ENCODE measurements at places on chromosomes 13 and 19.

GRCh38 chr13:75690607-75691006 lies 54.5 kb downstream of the LMO7 start:
- no peak overlapping the region for H3K4me3 ChIP-seq
- DNase-seq: no peak
- H3K36me3 ChIP-seq: no peaks in the 10 kb centered on the region
- no peaks in the 10 kb centered on the region for H3K4me1 ChIP-seq

- H3K27me3 ChIP-seq: peaks cover 6% of the 10 kb centered on the region
- DNase-seq: no peak
- no peaks in the 10 kb centered on the region for H3K36me3 ChIP-seq
- no peak overlapping the region for H3K27ac ChIP-seq
Measured at GRCh38 chr13:30051531-30052060, 201.2 kb upstream of the UBL3 start.

- H3K4me3 ChIP-seq: no peak overlapping the region
- no peak for DNase-seq
- H3K27me3 ChIP-seq: peaks cover 5% of the 10 kb centered on the region
- H3K36me3 ChIP-seq: no peaks in the 10 kb centered on the region
Measured at GRCh38 chr13:75023609-75024008, 458.4 kb downstream of the TBC1D4 start.

GRCh38 chr13:43107780-43108179 lies 84.4 kb downstream of the DNAJC15 start:
- H3K36me3 ChIP-seq: no peaks in the 10 kb centered on the region
- no peak overlapping the region for H3K27ac ChIP-seq
- H3K4me1 ChIP-seq: no peaks in the 10 kb centered on the region
- H3K4me3 ChIP-seq: no peak overlapping the region
- no peaks in the 10 kb centered on the region for H3K27me3 ChIP-seq
- DNase-seq: no peak

DNA sequence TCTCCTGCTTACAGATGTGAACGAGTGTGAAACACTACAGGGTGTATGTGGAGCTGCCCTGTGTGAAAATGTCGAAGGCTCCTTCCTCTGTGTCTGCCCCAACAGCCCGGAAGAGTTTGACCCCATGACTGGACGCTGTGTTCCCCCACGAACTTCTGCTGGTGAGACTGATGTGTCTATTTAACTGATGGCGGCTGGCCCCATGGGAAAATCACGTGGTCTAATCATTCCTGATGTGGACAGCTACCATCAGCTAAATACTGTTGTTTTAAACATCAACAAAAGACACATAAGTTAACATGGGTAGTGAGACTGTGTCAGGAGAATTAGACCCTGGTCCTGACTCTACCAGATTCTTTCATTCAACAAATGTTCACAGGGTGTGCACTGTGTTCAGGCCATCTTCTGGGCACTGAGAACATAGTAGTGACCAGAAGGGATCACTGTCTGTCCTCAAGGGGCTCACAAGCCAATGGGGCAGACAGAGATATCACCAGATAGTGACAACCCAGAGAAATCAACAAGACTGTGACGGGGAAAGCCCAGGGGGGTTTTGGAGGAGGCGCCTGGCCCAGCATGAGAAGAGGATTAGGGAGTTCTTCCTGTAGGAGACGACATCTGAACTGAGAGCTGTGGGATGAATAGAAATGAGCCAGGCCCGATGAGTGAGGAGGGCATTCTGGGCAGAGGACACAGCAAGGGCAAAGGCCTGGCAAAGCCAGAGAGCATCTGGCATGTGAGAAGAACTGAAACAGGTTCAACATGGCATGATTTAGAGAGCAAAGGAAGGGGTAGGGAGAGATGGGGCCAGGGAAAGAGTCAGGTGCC lies 18.4 kb downstream of the LTBP4 start:
- H3K27ac ChIP-seq: no peak overlapping the region
- H3K36me3 ChIP-seq: no peaks in the 10 kb centered on the region
- H3K27me3 ChIP-seq: peaks cover 2% of the 10 kb centered on the region
- H3K4me1 ChIP-seq: no peaks in the 10 kb centered on the region

DNA sequence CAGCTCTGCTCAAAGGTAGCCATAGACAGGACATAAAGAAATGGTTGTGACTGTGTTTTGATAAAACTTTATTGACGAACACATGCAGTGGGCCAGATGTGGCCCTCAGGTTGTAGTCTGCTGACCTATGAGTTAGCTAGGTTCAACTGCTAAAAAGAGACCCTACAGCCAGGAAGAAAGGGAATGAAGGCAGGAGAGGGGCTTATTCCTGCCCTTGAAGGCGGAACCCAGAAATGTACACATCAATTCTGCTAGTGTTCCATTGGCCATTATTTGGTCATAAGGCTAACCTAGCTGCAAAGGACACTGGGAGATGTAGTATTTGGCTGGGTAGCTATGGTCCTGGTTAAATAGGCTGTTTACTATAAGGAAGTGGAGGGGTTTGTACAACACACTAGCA lies 18.0 kb downstream of the APBA3 start:
- DNase-seq: no peak
- no peak overlapping the region for H3K27ac ChIP-seq
- H3K4me1 ChIP-seq: no peaks in the 10 kb centered on the region
- H3K4me3 ChIP-seq: no peak overlapping the region
- no peaks in the 10 kb centered on the region for H3K27me3 ChIP-seq

GRCh38 chr13:24129914-24130774 lies 30.4 kb upstream of the SPATA13 start:
- H3K27me3 ChIP-seq: peaks cover 5% of the 10 kb centered on the region
- no peak for DNase-seq
- no peaks in the 10 kb centered on the region for H3K36me3 ChIP-seq
- no peak overlapping the region for H3K27ac ChIP-seq
- H3K4me1 ChIP-seq: no peaks in the 10 kb centered on the region

DNA sequence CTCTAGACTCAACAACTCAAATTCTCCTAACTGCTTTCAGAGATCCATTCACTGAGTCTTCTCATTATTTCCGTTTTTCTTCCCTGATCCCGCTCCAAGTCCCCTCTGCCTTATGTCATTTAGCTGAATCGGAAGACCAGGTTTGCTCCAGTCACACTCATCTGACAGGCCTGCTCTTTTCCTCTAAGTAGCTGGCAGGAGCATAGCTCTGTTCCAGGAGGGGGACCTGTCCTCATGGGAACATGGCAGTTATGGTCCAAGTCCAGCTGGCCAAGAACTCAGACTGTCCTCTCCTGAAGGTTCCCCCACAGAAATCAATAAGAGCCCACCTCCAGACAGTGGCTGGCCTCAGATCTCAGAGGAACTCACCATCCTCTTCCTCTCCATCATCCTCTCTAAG lies 130.9 kb upstream of the SERP2 start:
- H3K36me3 ChIP-seq: no peaks in the 10 kb centered on the region
- H3K4me1 ChIP-seq: peaks cover 42% of the 10 kb centered on the region
- DNase-seq: no peak

DNA sequence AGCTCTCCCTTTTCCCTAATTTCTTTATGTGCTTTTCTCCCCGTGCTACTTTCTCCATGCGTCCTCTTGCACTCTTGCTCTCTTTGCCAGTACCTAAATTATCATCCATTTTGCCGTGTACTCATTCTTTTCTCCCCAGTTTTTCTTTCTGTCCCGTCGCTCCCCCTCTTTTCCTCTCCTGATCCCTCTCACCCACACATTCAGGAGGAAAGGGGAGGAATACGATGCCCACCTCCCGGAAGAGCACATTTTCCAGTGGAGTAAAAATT lies 821 bp downstream of the ZNF616 start:
- no peaks in the 10 kb centered on the region for H3K27me3 ChIP-seq
- peaks cover 30% of the 10 kb centered on the region for H3K36me3 ChIP-seq
- H3K4me3 ChIP-seq: peak overlapping the region; percentile 73
- no peak for DNase-seq

DNA sequence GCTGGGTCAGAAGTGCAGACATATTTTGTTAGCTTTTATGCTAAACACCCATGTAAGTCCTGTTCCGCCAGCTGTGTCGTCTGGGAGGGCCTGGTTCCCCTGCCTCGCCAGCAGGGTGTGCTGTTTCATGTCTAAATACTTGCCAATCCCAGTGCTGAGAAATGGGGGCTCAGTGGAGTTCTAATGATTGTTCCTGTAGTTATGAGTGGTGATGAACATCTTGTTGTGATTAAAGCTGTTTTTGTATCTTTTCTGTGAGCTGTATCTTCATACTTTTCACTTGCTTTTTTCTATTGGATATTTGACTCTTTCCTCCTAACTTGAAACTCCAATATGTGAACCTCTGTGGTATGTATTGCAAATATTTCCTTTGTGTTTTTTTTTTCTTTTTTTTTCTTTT lies 32.7 kb downstream of the KDM4B start:
- DNase-seq: peak; percentile 60
- no peaks in the 10 kb centered on the region for H3K27me3 ChIP-seq
- no peaks in the 10 kb centered on the region for H3K4me1 ChIP-seq
- no peak overlapping the region for H3K4me3 ChIP-seq

DNA sequence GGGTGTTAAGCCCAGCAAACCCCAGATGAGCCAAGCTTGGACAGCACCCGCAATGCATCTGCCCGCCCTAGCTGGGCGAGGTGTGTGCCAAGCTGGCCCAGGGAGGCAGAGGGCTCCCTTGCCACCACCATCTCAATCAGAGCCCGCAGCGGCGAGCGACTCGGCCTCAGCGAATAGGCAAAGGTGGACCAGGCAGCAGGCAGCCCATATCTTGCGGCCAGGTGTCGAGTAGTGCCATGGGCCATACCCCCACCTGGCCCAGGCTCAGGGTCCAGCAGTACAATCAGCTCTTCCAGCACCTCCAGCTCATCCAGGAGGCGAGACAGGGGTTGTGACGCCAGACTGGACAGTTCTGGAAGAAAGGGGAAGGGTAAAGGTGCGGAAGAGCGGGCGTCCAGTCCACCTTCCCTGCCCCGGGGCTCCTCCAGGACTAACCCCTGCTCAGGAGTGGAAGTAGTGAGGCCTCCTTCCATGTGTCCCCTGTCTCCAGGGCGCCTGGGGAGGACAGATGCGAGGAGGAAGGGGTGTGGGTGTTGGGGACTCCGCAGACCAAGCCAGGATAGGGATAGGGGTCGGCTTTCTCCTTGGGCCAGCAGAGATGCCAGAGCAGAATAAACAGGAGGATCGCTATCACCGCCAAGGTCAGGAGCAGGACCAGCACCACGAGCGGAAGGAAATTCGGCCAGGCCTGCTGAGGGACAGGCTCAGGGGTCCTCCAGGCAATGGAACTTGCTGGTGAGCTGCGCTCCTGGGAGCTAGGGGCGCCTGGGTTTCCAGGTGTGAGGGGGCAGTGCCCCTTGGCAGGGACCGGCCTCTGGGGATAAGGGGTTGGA lies 2.8 kb downstream of the IGFLR1 start:
- H3K4me1 ChIP-seq: peaks cover 46% of the 10 kb centered on the region
- no peaks in the 10 kb centered on the region for H3K27me3 ChIP-seq
- no peak for DNase-seq

- no peak for DNase-seq
- no peaks in the 10 kb centered on the region for H3K36me3 ChIP-seq
- H3K4me3 ChIP-seq: no peak overlapping the region
- no peaks in the 10 kb centered on the region for H3K27me3 ChIP-seq
Measured at GRCh38 chr13:35496006-35496405, 19.5 kb upstream of the MAB21L1 start.

DNA sequence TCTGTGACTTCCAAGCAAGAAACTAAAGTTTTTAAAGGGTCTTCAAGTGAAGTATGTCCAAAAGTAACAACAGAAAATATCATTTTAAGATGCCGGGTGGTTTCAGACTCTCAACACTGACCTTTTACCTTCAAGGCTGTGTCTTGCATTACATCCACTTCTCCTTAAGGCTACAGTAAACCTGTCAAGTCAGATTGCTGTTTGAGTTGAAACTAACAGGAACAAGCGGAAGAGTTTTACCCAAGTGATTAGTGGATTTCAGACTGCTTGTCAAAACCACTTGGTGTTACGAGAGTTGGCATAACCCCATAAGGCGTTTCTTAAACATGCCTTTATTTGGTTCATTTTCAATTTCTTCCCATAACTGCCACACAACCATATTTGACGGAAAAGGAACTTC lies 283.1 kb downstream of the DCT start:
- no peak overlapping the region for H3K27ac ChIP-seq
- no peak overlapping the region for H3K4me3 ChIP-seq
- peaks cover 11% of the 10 kb centered on the region for H3K27me3 ChIP-seq
- no peaks in the 10 kb centered on the region for H3K36me3 ChIP-seq
- no peak for DNase-seq

DNA sequence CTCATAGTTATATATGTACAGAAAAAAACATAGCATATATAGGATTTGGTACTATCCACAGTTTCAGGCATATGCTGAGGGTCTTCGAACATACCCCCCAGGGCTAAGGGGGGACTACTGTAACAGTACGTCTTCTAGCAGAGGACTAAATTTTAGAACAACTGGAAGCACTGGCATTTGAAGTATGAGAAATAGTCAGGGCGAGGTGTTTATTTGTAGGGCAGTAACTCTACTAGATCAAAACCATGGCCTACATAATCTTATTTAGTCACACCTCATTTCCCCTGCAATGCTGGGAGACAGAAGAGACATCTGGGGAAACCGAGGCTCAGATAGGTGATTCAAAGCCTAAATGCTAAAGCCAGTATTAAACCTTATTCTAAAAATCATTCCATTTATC lies 245.6 kb downstream of the DCT start:
- H3K27ac ChIP-seq: no peak overlapping the region
- DNase-seq: no peak
- H3K4me3 ChIP-seq: no peak overlapping the region
- H3K27me3 ChIP-seq: no peaks in the 10 kb centered on the region
- no peaks in the 10 kb centered on the region for H3K4me1 ChIP-seq
- no peaks in the 10 kb centered on the region for H3K36me3 ChIP-seq

DNA sequence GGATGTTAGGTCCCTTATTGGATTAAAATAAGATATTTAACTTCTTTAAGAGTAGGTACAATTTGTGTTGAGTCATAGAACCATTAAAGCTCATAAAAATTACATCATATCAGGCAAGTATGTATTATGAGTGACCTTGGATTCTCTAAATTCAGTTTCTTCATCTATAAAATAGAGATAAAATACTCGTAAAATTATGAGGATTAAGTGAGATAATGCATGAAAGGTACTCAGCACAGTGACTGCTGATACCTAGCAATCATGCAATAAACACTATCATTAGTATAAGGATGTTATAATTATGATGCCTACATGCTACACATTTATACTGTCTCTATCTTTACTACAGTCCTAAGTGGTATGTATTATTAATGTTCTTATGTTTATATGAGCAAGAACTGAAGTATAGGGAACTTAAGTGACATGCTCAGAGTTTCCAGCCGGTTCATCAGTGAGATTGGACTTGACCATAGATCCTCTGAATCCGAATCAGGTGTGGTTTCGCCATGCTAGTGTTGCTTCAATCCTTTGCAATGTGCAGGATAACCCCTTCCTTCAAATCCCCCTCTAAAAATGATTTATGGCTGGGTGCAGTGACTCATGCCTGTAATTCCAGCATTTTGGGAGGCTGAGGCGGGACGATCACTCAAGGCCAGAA lies 22.9 kb upstream of the FRY start:
- no peaks in the 10 kb centered on the region for H3K36me3 ChIP-seq
- no peak overlapping the region for H3K4me3 ChIP-seq
- H3K4me1 ChIP-seq: no peaks in the 10 kb centered on the region
- no peak overlapping the region for H3K27ac ChIP-seq
- peaks cover 10% of the 10 kb centered on the region for H3K27me3 ChIP-seq

GRCh38 chr19:4807188-4807587 lies 15.7 kb downstream of the FEM1A start:
- H3K27me3 ChIP-seq: no peaks in the 10 kb centered on the region
- no peaks in the 10 kb centered on the region for H3K36me3 ChIP-seq
- DNase-seq: no peak

GRCh38 chr19:1079566-1080111 lies 12.7 kb downstream of the ARHGAP45 start:
- no peak overlapping the region for H3K4me3 ChIP-seq
- H3K27me3 ChIP-seq: no peaks in the 10 kb centered on the region
- no peak for DNase-seq
- no peak overlapping the region for H3K27ac ChIP-seq
- peaks cover 78% of the 10 kb centered on the region for H3K36me3 ChIP-seq
- H3K4me1 ChIP-seq: peaks cover 32% of the 10 kb centered on the region

Measured in DND-41 (cell line).